ENCODE measurements at places on chromosomes 5 and 9.

DNA sequence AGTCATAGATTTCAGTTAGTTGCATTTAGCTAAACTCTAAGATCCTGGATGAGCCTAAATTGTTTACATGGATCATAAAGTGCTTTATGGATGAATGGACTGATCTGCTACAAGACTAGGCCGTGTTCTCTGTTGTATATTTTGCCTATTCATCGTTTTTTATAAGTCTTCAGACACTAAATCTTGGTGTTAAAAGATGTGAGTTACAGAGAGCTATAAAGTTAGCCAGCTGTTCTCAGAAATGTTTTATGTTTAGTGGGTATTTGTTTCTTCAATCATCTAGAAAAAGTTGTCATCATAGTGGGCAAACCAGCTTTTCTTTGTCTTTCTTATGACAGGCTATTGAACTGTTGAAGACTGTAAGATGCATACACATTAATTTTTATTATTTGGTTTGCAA is 585.8 kb upstream of the SEMA6A start:
- DNase-seq: no peak

- no peak for DNase-seq
These were observed 1240.1 kb upstream of the WWC1 start for GRCh38 chr5:167051402-167051768.

GRCh38 chr9:89536600-89536999 is 38.7 kb upstream of the SEMA4D start:
- DNase-seq: no peak

DNA sequence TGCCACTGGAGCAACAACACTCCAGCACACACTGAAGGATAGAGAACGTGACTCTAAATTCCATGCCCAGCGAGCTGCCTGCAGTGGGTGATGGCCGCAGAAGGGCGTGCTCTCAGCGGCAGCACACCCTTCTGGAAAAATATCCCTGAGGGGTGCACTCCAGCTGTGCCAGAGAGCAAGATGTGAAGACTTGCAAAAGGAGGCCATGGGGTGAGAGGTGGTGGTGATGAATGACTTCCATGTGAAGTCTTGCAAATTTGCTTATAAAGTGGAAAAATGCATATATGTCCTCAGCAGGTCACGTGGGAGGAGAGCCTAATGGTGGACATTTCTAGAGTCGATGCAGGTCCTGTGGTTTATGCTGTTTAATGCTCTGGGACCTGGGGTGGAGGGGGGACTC is 39.8 kb upstream of the COL5A1 start:
- DNase-seq: no peak

DNA sequence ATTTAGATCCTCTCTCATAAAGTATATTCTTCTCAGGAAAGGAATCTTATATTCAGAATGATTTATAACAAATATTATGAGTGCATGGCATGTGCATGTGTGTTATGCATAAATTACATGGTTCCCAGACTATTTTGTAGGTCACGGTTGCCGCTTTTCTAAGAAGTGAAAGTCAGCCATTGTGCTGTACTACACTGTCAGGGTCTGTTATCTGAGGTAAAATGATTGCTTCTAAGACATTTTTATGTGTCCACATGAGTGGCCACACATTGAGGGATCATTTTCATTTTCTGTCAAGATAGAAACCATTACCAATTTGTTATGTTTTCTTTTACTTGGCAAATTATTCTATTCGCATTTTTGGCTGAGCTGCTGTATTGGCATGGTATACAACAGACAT is 210.8 kb downstream of the CWC27 start:
- no peak for DNase-seq

DNA sequence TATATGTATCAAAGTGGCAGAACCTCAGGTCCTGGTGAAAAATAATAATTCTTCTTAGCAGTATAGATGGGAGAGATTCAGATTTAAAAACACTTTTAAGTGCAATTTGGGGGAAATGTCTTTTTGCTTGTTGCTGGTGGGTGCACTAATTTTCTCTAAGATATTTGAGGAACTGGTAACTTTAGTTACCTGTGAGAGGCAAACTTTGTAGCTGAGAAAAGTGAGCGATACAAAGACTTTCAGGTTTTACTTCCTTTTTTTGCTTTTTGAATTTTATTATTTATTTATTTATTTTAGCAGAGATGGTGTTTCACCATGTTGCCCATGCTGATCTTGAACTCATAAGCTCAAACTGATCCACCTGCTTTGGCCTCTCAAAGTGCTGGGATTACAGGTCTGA is 303.1 kb upstream of the PTGER4 start:
- no peak for DNase-seq

DNA sequence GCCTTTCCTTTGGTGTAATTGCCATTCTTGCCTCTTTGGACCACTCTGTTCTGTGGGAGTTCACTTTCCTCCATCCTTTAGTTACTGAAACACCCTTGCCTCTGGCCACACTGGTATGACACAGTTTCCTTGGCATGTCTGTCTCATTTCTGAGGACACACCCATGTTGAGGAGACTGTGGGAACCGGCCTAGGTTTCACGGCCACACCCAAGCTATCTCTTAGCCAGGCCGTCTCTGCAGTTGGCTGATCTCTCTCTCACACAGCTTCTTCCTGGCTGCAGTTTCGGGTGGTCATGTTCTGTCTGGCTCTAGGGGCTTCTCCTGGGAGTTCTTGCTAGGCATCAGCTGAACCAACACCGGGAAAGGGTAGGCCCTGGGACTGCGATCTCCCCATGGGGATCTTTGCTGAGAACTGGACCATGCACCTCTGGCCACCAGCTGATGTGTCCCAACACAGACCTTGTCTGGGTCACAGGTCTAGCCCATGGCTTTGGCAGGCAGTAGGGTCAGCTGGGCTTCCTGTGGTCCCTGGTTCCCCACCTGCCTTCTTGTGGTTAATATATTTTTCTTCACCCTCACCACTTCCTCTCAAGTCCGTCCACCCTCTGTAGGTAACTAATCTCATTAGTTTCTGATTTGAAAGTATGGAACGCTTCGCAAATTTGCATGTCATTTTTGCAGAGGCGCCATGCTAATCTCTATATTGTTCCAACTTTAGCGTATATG is 24.9 kb downstream of the ARHGEF37 start:
- no peak for DNase-seq

DNA sequence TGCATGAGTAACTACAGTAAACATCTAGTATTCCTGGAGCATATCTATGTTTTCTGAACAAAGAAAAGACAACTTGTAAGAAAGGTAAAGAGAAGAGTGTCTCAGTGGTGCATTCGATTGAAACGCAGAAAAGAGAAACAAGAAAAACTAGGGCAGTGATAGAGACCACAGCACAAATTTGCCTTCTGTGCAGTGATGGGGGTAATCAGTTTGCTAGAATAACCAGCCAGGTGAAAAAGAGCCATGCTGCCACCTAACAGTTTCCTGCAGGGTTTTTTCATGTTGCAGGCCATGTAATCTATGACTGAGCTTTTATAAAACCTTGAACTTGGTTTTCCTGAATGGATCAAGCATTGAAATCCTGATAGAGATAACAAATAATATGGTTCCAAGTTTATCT is 198.4 kb upstream of the MEF2C start:
- no peak for DNase-seq

- DNase-seq: no peak
These were observed 115.7 kb upstream of the NR5A1 start for GRCh38 chr9:124622882-124623281.

DNA sequence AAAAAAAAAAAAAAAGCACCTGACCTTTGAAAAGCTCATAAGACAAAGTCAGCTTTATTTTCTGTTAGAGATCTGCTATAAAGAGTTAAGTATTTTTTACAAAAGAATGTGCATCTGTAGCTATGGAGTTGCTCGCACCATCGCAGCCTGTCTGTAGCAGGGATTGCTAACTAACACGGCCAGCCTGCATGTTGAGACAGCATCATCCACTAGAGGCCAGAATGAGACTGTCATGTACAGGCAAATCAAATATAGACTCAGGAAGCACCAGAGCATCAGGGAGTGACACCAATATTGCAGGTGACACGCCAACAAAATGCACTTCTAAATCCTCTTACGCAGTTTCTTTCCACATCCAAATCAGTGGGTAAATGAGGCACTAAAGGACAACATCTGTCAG is 136.3 kb upstream of the RASEF start:
- DNase-seq: no peak

DNA sequence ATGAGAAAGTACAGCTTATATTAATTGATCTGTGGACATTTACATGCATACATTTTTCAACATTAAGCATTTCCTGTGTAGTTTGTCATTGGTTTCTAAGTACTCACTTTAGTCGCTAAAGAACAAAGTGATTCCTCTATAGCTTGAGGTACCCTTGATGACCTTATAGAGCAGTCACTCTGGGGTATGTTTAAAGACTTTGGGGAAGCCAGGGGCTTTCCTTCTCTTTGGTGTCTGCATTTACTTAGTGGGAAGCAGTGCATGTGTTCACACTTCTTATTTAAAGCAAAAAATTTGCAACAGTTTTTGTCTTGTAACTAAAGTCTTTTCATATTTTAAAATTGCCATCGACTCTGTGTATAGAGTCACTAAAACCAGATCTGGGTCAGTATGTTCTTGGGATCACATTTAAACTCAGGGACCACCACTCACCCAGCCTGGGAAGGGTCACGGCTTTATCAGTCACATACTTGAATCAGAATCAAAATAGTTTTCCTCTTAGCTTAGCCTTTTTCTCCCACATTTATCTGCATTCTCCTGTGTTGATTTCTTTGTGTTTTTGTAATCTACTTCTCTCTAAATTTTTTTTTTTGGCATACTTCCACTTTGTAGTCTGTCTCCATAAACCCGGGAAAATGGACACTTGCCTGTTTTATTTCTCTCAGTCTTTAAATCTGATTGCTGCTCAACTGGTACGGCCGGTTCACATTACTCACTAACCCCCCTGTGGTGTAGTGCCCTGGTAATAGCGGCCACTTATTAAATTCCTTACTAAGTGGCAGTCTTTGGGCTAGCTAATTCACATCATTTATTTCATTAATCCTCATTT is 143.9 kb upstream of the FBN2 start:
- no peak for DNase-seq

DNA sequence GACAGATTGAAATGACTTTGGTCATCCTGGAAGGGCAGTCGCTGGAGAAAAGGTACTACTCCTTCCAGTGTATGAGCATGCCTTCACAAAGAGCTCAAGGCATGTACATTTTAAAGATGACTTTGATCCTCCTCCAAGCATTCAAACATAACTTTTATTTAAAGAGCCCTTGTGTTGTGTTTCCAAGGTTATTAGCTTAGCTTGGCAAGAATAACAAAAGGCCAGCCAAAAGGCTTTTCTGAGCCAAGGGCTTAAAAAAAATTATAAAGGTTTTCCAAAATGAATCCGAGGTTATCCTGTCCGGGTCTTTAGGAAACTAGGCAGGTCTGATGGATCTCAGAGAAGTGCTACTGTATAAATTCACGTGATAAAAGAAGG is 71.0 kb upstream of the PLPP6 start:
- no peak for DNase-seq

- no peak for DNase-seq
These were observed 506.9 kb downstream of the TLE1 start for GRCh38 chr9:81182431-81182830.

- no peak for DNase-seq
These were observed 100.3 kb upstream of the RAPGEF1 start for GRCh38 chr9:131840220-131840619.

DNA sequence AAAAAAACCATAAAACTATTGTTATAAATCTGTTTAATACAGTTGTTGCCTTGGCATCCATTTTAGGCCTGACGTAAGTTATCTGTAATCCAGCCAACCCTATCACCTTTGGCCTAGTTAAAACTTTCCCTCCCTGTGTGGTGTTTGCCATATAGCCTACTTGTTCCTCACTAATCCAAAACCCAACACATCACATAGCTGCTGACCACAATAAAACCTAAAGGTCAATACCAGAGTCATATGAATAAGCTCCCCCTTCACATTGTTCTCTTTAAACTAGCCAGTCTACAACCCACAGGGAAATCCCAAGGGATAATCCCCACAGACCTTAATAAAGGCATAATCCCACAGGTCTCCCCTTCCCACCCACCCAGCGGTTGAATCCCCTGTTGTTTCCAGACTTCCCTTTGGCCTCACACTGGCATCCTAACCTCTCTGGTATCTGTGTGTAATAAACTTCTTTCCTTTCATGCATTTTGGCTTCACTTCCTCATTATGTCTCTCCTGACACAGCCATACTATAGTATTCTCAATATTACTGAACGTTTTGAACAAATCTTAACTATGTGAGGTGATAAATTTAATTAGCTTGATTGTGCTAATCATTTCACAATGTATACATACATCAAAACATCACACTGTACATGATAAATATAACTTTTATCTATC is 50.8 kb downstream of the DTWD2 start:
- no peak for DNase-seq

- DNase-seq: no peak
These were observed 524.3 kb downstream of the PSAT1 start for GRCh38 chr9:78821126-78821822.

DNA sequence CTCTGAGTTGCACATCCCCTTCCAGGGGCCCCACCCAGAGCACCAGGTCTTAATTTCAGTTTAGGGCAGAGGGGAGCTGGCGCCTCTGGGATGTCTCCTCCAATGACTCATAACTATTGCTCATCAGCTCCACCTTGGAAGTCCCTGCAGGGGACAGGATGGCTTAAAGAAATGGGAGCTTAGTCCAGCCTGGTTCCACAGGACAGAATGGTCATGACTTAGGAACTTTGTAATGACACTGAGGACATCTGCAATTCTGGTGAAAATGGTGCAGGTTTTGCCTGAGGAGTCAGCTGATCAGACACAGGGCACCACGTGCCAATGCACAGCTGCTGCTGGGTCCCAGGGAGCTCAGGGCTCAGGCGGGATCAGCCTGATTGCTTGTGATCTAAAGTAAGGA is 16.4 kb upstream of the PPP1R26 start:
- no peak for DNase-seq

DNA sequence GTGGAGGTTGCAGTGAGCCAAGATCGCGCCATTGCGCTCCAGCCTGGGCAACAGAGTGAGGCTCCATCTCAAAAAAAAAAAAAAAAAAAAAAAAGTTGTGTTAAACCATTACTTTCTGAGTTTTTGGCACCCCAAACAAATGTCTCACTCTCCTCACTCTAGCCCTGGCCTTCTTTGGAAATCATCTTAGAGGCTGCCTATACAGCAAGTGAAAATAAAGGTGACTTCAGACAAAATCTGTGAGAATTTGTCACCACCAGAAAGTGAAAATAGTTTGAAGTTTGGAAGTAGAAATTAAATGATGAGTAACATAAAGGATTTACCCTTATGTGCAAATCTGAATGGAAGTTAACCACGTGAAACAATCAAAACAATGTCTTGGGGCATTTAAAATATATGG is 7.2 kb upstream of the ZNF131 start:
- DNase-seq: no peak

GRCh38 chr5:29758986-29759421 is 1434.5 kb upstream of the CDH6 start:
- no peak for DNase-seq

- DNase-seq: no peak
These were observed 8.9 kb upstream of the HMCN2 start for GRCh38 chr9:130256644-130257043.

DNA sequence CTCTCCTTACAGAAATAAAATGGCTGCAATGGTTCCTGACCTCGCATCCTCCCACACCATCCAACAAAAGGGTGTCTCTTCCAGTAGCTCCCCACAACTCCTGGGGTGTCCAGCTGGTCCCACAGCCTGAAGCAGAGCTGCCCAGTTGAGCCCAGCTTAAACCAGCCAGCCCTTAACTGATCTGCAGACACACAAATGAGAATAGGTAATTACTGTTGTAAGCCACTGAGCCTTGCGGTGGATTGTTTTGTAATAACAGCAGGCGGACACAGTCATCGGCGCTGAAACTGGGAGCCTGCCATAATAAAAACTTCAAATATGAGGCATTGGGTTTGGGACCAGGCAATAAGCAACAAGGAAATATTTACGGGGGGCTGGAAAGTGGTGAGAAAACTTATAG is 10.4 kb upstream of the ZBTB43 start:
- no peak for DNase-seq

- DNase-seq: no peak
These were observed 67.2 kb downstream of the IL31RA start for GRCh38 chr5:55918087-55919035.

All from stimulated activated CD4-positive, alpha-beta T cell treated with anti-CD3 and anti-CD28 coated beads, Interleukin-15, amount 100 ng/mL, for 1 hour (primary cell).